GM23248 (cell line): ENCODE measurements at places on chromosomes 3 and 15.
A peak's percentile ranks its signal among the peaks of the same experiment; 100 is the strongest.

DNA sequence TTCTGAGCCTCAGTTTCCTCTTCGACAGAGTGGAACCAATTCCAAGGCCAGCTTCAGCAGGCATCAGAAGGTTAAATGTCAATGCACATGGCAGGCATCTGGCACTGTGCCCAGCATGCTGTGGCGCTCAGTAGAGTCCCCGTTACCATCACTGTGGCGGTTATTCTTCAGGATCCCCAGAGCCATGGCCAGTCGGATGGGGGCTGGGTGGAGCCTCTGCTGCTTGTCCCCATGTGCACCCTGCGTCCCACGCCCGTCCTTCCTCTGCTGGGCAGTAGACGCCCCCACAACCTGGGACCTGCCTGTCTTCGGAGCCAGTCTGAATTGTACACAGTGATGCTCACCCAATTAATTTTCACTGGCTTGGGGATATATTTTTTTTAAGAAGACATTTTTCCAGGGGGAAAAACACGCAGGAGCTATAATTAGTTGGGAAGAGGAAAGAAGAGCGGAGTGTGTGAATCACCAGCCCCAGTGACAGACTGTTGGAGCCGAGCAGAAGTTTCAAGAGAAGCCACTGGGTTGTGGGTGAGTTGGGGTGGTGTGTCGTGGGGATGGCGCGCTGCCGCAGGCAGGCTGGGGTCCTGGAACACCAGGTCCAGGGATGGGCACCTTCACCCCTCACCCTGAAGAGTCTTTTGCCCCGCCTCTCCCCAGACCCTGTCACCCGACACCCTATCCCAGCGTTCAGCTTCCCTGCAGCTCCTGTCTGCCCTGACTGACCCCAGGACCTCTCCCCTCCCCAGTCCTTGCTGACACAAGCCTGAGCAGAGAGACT, 26.8 kb upstream of the RPL29 start:
- DNase-seq: peak; percentile 69

DNA sequence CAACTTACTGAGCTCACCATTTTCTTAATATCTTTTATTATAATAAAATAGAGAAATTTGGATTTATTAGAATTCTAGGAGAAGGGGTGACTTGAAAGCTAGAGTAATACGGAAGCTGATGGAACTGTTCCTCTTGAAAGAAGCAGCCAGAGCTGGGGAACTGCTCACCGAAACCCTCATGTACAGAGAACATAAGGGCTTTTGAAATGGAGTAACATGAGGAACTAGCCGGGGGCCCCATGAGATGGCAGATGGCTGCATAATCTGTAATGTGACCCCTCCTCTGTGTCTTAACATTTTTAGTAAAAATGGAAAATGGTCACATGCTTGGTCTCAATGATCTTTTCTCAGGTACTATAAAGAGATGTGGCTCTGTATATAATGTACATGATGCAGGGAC, 15.7 kb upstream of the DYNC1LI1 start:
- no peak for DNase-seq

DNA sequence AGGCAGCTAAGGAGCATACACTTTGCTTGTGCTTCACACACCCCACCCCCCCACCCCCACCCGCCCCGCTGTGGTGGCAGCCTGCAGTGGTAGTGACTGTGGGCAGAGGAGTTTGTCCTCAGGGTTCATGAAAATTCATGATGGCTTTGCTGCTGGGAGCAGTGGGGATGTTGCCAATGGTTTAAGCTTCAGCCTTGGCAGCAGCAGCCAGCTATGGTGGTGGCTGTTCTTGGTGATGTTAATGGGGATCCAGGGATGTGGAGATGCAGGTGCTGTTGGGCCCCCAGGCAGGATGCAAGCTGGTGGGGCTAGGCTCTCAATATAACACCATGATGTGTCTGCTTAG, 55.8 kb downstream of the TNFAIP8L3 start:
- no peak for DNase-seq

DNA sequence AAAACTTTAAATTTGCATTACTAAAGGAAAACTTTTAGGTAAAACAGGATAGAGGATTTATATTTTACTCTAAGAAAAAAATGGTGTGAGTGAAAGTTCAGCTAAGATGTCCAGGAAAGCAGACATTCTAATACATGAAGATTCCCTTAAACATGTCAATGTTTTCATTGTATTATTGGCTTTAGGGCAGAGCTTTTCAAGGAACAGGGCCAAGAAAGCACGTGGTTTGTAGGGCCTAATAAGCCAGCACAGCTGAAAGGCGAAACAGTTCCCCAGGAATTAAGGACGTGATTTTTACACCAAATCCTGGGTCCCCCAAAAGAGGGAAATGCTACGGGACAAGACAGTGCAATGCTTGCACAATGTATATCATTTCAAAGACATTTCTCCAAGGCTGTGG, 48.6 kb upstream of the MKRN3 start:
- no peak for DNase-seq

DNA sequence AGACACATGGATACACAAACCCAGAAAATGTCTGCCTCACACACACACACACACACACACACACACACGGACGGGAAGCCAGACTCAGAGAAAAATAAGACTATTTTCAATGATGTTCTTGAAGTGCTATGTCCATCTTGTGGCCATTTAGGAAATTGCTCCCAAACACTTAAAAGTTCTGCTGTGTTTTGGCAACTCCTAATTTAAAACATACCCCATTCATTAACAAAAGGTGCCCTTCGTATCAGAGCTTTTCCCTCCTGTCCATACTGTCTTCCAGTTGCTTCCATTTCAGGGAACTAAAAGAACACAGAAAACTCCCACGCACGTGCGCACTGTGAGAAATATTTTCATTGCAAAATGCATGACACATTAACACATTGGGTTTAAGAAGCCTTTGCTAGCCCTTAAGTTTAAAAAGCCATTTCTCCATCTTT, 44.6 kb downstream of the SLC12A1 start:
- DNase-seq: peak; percentile 73

DNA sequence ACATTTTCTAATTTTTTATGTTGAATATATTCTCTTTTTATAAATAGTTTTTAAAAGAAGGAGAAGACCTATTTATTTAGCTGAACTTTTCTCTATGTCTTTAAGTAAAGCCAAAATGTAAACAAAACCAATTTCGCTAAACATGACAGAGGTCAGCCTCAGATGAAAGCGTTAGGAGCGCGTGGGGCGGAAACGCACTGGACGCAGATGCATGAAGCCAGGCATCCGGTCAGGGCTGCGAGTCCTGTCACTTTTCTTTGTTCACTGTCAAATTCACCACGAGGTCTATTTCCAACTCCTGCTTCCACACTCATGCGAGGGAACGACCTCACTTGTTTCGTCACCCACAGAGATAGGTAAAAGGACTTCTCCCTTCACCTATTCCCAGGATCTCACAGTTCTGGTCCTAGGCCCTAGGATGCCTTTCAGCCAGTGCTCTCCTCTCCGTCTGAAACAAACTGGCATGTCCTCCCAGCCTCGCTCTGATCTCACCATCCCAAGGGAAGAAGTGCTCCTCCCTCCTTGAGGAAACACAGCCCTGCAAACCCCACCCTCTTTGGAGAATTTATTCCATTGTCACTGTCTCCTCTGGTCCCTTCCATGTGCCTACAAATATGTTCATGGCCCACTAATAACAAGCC, 57.9 kb downstream of the ITGB5 start:
- peak; percentile 64 for DNase-seq

DNA sequence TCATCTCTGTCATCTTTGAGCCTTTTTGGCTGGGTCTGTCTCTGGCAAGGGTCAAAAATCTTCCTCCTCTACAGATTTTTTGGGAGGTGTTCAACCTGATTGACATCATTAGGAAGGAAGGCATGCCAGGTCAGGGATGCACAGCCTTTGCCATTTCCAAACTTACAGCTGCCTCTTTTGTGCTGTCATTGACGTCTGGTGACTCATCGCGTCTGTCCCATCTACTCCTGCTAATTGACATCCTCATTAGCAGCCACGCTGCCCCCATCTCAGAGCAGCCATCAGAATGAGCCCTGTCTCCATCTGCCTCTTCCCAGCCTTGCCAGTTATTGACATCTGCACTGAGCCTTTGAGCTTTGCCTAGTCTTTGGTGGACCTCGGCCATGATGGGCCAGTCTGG, 53.0 kb downstream of the PDIA5 start:
- no peak for DNase-seq

- peak; percentile 77 for DNase-seq
These were observed 63.2 kb downstream of the HCN4 start for GRCh38 chr15:73305331-73306211.

GRCh38 chr3:155585384-155585783, 159.5 kb downstream of the PLCH1 start:
- DNase-seq: peak; percentile 13

DNA sequence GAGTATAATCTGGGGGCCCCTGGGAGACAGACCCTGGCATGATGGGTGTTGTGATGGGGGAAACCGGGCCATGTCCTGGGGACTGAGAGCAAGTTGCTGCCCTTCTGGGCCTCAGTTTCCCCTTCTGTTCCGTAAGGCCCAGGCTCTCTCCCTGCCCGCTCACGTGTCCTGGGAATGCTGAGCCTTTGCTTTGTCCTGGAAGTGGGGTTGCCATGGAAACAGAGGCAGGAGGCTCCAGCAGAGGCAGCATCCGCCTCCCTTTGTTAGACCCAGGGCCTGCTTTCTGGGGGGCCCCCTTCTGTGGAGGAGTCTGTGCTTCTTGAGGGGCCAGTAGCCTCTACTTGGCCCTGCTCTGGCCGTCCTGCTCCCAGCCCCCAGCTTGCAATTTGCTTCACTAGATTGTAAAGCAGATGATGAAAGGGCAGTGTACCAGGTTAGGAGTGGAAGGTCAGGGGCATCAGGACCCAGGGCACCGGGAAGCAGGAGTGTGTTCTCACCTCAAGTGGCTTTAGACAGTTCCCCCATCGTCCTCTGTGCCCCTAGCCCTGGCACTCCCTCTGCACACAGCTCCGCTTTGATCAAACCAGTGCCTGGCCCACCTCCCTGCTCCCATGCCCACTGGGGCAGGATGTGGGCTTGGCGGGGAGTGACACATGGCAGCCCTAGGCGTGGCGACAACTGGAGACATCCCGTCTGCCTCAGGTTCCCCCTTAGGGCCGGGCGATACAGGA, 105.6 kb downstream of the FBLN2 start:
- no peak for DNase-seq

DNA sequence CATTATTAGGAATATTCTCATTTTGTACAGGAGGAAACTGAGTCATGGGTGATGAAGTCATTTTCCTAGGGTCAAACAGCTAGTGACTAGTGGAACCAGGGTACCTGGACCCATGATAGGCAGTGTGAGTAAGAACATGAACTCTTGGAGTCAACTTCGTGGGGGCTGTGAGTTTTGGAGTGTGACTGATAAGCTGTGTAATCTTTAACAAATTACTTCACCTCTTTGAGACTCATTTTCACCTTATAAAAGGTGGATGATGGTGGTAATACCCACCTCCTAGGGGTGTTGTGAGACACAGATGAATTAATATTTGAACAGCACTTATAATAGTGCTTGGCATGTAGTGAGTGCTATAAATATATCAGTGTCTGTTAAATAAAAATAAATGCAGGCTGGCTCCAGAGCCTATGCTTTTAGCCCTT, 9.1 kb downstream of the SEMA6D start:
- no peak for DNase-seq

- DNase-seq: no peak
These were observed 40.9 kb upstream of the PIK3R4 start for GRCh38 chr3:130787422-130788068.

GRCh38 chr3:170228093-170228766, 6.0 kb downstream of the PRKCI start:
- peak; percentile 44 for DNase-seq

- no peak for DNase-seq
These were observed 99.9 kb downstream of the ANO10 start for GRCh38 chr3:43521941-43522340.
